Muscle of leg (tissue), 16 donors: ENCODE measurements at places on chromosomes 4 and X. TPM values are rescaled to one million over a fixed set of nuclear protein-coding genes. Genes with fewer than 3 reads are reported as not detected.

- DNase-seq = no peak
Observed at GRCh38 chrX:97211070-97211469, 327.4 kb downstream of the RPA4 start.

DNA sequence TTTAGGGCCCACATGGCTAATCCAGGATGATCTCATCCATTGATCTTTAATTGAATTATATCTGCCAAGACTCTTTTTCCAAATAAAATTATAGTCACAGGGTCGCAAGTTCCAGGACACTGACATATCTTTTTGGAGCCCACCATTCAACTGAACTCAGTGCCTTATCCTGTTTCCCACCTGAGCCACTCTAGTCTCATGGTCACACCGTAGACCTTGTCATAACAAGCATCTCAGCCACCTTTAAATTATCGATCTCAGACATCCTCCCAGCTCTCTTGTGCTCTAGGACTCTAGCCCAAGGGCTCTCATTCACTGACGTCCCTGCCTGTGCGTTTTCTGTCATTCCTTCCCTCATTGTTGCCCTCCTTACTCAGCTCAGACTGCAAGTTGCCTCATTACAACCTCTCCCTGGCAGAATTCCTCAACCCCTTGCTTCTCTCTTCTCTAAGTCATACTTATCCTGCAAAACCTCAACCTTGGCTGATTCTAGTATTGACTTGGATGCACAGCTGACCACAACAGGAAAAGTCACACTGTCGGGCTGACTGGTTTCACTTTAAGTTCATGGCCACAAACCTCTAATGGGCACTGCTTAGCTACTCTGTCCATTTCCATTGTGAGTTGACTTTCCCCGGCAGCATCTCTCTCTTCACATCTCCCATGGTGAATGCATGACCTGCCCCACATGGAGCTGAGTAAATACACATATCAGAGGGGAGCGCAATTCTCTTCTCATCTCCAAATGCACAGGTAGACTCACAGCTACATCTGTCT, 91.0 kb upstream of the TRIM2 start:
- no peak for DNase-seq

DNA sequence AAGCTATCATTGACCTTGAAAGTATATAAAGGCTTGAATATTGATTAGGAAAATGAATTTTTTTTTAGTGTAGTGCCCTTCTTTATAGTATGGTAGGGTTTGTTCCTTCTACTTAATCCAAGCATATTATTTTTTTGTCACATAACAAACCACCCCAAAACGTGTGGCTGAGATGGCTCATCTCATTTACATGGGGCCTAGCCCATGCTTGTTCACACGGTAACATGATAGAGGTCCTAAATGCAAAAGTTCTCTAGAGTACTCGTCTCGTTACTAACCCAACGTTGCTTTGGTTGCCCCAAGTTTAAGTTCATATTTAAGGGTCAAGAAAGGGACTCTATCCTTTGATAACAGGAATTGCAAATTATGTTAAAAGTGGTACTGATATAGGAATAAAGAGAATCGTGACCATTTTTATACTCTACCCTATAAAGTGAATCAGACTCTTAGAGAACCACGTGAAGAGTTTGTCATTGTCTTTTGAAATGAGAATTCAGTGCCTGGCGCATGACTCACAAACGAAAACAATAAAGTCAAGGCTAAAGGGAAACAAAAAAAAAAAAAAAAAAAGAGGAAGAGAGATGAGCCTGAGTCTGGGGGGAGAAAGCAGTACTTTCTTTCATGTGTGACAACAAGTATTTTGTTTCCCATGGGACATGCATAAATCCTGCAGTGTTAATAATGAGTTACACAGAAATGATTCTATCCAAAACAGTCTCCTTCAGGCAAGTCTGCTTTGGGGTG, 402.8 kb upstream of the NWD2 start:
- no peak for DNase-seq

ENOX2 gene
- 17.6 TPM for polyA plus RNA-seq

CLTRN gene
- polyA plus RNA-seq = 0.51 TPM
